ENCODE measurements at places on chromosomes 6 and 20.

GRCh38 chr6:30493643-30494250 is 4.4 kb downstream of the HLA-E start:
- peak; percentile 3 for DNase-seq

DNA sequence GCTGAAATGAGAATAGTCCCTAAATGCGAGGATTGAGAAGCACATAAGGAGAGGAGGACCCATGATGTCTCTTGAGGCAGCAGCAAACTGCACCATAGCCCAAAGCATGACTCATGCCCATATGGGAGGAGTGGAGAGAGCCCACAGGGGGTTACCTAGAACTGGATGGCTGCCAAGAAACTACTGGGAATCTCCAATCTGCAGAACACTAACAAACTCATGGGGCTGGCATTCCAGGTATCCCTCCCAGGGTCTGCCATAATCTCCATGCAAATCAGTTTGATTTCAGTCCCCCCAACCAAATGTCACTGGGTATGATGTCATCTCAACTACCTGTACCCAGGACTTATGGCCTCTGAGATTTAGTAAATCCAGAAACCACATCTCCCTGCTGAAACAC is 410.5 kb downstream of the PTPRT start:
- no peak for DNase-seq

- no peak for DNase-seq
Measured at GRCh38 chr6:150302520-150303176, 66.2 kb upstream of the IYD start.

- no peak for DNase-seq
Measured at GRCh38 chr6:46635462-46635861, 17.2 kb downstream of the CYP39A1 start.

GRCh38 chr20:63155266-63156165 is 60.4 kb downstream of the YTHDF1 start:
- no peak for DNase-seq

DNA sequence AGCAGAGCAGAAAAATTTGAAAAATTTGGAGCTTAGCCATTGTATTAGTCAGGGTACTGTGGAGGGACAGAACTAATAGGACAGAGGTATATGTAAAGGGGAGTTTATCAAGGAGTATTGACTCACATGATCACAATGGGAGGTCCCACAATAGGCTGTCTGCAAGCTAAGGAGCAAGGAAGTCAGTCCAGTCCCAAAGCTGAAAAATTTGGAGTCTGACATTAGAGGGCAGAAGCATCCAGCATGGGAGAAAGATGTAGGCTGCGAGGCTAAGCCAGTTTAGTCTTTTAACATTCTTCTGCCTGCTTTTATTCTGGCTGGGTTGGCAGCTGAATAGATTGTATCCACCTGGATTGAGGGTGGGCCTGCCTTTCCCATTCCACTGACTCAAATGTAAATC is 82.0 kb downstream of the SMPDL3A start:
- no peak for DNase-seq

DNA sequence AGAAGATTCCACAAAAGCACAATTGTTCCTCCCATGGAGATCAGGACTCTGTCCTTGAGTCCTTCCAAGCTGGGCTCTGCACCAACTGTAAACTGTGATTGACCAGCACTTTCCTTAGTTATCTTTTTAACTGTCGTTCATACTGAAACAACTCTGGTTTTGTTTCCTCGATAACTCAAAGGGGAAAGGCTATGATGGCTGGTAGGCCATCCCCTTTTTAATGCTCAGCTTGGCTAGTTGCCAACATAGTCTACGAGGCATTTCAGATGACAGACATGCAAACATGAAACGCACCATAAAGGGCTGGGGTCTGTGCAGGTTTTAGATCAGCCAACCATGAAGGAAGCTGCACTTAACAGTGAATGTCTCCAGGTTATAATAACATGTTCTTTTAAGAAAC is 497.1 kb upstream of the ARID1B start:
- DNase-seq, result peak; percentile 16

DNA sequence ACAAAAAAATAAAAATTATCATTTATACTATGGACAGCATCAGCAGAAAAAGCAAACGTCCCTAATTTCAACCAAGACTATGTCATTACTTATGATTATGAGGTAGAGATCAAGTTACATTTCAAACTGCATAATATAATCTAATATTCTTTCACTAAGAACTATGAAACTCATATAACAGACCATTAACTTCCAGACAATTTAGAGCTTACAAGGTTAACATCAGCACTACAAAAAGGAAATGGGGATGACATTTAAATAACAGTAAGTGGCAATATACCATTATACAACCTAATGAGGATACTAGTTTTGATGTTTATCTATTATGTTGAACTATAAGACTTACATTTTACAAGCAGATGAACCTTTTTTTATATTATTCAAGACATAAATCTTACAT is 261.0 kb upstream of the THEMIS start:
- DNase-seq, result no peak

- no peak for DNase-seq
Measured at GRCh38 chr20:31633339-31633914, 4.3 kb upstream of the COX4I2 start.

DNA sequence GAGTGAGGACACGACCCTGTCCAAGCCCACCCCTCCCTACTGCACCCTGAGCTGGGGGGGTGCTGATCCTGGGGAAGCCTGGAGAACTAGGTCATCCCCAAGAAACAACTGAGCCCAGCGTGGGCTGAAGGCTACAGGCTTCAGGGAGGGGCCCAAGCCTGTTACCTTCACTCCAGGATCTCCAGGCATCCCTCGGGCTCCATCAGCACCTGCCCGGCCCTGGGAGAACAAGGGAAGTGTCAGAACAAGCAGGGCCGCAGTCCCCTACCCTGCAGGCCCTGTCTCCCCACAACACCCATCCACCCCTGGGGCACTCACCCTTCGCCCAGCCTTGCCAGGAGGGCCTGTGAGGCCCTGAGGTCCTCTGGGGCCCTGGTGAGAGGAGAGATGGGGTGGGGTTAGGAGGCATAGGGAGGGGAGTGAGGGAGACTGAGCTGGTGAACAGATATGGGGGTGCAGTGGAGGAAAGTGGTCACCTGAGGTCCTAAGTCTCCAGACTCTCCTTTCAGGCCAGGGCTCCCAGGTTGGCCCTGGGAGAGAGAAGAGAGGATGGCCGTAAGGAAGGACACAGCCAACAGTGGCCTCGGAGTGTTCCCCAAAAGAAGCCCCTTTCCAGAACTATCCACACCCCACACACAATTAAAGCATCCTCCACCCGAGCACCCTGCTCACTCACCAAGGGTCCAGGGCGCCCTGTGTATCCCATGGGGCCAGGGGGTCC is 13.4 kb downstream of the COL11A2 start:
- DNase-seq, result no peak

GRCh38 chr6:1027109-1027794 is 284.6 kb upstream of the FOXQ1 start:
- no peak for DNase-seq

DNA sequence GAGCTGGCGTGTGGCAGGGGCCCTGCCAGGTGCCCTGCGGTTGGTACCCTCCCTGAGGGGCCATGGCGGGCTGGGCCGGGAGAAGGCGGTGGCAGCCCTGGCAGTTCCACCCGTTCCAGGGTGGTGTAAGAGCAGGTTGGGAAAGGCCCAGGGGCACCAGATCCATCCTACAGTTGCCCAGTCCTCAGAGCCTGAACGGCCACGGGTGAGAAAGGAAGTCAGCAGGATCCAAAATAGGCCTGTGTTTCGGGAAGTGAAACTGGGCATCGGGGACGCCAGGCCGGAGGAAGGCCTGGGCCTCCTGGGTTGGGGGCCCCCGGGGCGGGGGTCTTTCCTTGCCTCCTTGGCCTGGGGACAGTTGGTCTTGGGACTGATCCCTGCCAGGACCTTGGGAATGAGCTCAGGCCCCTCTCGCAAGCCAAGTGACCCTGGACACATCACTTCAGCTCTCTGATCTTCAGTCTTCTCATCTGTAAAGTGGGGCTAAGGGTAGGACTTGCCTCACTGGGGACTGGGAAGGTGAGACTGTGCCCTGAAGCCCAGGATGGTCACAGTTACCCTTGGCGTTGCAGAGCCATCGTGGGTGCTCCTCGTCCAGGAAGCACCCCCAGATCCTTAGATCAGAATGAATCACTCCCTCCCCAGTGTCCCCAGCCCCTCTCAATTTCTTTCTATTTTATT is 18.1 kb upstream of the NOL4L start:
- no peak for DNase-seq

DNA sequence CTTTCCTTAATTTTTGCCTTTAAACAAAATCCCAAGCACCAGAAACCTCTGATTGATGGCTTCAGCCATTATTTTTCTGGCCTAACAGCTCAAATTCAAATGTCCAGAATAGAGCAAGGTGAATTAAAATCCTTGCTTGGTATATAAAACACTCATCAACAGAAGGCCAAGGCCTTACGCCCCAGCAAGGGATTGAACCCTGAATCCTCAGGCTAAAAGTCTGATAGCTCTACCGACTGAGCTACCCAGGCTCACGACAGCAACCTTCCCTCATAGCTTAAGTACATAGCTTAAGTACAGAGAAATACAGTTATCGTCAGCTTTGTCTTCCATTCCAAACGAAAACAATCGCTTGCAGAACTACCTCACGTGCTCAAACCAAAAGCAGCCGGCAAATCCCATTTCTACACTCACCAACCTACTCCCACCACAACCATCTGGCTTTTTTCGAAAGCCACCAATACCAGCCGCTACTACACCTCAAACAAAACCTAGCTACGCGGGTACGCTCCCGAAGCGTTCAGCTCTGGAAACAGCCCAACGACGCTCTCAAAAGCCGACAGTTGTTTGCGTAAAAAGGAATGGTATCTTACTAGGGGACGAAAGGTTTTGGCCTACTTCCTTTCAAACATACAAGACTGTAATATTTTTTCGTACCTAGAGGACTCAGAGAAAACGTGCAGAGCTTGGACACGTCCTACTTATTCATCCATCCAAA is 167.5 kb downstream of the GPX5 start:
- DNase-seq, result no peak

DNA sequence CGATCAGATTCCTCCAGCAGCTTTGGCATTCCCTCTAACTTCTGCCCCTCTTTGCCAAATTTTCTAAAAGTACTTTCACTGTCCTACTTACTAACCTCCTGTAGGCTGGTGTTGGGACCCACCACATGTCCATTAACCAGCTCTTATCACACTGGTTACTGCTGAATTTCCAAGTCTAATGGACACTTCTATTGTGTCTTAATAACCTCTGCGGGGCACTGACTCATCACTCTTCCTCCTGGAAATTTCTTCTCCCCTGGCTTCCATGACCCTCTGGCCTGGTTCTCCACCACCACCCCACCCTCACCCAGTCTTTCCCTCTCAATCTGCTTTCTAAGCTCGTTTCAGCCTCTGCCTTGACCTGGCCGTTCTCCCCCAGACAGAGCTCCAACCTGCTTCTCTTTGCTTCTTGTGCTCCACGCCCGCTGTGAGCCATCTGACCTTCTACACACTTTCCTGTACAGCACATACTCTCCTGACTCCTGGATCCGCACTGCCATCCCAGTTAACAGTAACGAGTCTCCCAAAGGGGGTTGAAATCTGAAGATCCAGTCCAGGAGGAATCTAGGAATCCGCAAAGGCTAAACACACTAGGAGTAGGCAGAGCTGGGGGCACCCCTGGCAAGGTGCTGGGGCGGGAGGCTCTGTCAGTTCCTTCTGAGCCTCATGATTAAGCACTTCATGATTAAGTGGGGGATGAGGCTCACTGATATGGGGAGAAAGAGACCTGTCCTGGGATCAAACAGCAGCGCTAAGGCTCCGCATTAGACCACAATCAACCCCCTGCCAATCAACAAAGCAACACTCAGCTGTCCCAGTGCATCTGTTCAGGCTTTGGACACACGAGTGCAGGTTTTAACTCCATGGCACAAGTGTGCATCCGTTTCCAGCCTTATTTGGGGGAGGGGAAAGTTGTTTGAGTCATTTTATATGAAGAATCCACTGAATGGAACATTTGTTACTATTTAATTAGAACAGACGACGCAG is 146.3 kb downstream of the LY86 start:
- no peak for DNase-seq

GRCh38 chr20:52193133-52193532 is 1.6 kb upstream of the ZFP64 start:
- no peak for DNase-seq

GRCh38 chr6:71289802-71290175 is 1.2 kb downstream of the OGFRL1 start:
- DNase-seq, result no peak

GRCh38 chr20:50569864-50570836 is 60.0 kb downstream of the PTPN1 start:
- DNase-seq, result peak; percentile 78

DNA sequence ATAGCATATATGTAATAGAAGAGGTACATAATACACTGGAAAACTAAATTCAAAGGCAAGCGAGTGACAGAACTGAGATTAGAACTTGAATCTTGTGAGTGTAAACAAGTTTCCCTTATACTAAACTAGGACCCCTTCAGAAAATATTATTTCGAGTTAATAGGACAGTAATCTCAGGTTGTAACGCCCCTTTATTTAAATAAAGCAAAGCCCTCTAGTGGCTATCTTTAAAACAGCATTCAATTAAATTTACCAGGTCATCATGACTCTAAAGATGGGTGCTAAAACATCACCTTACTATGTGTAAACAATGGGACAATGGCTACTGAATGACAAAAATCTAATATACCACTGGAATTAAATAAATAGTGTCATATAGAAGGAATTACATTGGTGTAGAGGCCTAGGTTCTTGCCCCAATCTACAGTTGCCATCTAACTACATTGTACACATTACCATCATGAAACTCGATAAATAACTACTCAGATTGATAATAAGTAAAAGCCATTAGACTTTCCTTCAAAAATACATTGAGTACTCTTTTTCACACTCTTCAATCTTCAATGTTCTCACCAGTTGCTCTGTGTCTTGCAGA is 255.4 kb upstream of the IRAK1BP1 start:
- no peak for DNase-seq

- DNase-seq, result no peak
Measured at GRCh38 chr6:54892831-54893230, 46.3 kb downstream of the FAM83B start.

- no peak for DNase-seq
Measured at GRCh38 chr20:37218441-37218840, 39.1 kb upstream of the MROH8 start.

- DNase-seq, result no peak
Measured at GRCh38 chr6:163170294-163170883, 244.1 kb upstream of the QKI start.

- DNase-seq, result no peak
Measured at GRCh38 chr6:121274666-121275295, 59.5 kb downstream of the TBC1D32 start.
